Large intestine (tissue), 12 donors: ENCODE measurements at places on chromosomes 13 and 19.

- DNase-seq: no peak
Measured at GRCh38 chr19:31562966-31563612, 213.9 kb upstream of the TSHZ3 start.

DNA sequence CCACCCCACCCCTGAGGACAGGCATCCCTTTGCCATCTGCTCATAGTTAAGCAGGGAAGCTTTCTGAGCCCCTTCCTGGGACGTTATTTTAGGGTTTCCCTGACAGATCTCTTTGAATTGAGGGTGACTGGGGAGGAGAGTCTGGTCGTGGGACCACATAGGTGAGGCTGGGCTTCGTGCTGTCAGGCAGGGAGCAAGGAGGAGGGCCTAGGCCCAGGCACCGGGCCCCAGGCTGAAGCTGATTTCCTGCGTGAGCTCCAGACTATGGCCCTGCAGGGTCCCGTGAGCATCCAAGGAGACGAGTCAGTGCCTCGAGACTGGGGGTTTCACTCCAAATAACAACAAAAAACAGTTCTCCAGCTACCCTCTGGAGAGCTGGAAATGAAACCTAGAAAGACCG is 60.4 kb downstream of the MYO9B start:
- no peak for DNase-seq

DNA sequence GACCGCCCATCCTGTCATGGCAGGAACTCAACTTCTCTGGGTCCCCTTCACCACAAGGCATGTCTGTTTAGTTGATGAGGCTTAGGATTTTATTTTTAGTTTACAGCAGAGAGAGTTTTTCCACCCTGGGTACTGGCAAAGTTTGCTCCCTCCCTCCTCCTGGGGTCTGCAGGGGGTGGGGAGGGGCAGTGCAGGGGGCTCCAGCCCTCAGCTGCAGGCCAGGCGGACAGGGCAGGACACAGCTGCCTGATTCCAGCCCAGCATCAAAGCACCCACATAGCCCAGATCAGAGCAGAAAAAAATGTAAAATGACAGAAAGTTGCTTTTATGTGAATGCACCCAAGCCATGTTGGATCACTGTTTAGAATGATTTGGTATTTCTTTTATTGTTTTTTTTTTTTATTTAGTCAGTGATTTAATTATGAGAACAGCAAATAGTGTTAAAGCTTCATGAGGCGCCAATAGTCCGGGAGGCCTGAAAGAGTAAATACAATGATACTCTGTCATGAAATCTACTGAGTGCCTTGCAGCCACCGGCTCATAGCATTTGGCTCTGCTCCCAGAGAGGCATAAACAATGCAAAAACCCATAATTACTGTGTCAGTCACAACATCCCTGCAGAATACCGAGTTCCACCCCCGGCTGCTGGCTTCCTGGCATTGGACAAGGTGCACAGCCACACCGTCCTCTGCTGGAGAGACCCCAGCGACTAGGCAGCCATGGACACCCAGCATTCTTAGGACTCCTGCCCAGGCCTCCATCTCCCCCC is 923.5 kb downstream of the UQCRFS1 start:
- peak; percentile 16 for DNase-seq

GRCh38 chr19:19402656-19403372 is 2.7 kb upstream of the GATAD2A start:
- DNase-seq: no peak

DNA sequence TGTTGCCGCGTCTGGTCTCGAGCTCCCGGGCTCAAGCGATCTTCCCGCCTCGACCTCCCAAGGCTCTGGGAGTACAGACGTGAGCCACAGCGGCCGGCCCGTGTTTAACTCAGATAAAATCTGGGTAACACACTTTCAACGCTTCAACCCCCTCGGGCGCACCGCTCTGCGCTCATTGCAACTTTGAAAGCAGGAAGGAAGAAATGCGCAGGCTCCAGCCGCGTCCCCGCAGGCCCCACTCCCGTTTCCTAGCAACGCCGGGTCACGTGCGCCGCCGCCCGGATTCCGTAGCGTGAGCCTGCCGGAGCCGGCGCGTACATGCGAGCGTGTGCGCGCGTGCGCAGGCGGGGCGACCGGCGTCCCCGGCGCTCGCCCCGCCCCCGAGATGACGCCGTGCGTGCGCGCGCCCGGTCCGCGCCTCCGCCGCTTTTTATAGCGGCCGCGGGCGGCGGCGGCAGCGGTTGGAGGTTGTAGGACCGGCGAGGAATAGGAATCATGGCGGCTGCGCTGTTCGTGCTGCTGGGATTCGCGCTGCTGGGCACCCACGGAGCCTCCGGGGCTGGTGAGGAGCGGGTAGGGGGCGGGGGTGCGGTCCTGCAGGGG is at the start of gene BSG:
Gene BSG, plus strand, starts transcription at position 457 of the 603 bp plus-strand sequence. Its CDS starts 39 bp downstream, at position 496.
- peak; percentile 98 for DNase-seq

DNA sequence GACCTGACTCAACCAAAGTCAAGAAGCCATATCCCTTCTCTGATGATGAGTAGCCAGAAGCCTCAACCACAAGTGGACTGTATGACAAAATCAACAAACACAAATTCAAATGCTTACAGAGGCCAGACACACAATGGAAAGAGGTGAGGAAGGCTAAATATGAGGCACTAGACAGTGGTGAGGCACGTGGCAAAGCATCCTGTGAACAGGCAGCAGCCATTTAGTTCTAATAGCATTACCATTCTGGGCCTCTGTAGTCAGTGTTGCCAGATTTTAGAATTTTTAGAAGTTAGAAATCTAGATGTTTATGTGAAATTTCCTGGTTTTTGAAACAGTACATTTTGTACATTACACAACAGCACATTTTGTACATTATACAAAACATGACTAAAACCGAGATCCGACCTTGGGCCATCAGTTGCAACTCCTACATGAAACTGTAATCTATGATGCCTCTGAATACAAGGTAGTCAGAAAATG is 403.3 kb downstream of the COG6 start:
- no peak for DNase-seq

DNA sequence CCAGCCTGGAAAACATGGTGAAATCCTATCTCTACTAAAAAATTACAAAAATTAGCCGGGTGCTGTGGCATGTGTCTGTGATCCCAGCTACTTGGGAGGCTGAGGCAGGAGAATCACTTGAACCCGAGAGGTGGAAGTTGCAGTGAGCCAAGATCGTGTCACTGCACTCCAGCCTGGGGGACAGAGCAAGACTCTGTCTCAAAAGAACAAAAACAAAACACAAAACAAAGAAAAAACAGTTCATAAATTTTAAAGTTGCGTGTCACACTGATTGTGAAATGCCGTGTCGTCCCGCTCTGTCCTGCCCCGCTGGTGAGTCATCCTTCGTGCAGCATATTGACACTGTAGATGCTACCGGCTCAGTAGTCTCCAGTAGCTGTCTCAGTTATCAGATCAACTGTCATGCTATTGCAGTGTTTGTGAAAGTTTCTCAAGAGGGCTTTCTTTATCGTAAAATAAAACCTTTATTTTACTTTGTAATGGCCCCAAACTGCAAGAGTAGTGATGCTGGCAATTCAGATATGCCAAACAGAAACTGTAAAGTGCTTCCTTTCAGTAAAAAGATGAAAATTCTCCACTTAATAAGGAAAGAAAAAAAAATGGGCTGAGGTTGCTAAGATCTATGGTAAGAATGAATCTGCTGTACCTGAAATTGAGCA is 36.4 kb upstream of the IGFL1 start:
- DNase-seq: peak; percentile 59

DNA sequence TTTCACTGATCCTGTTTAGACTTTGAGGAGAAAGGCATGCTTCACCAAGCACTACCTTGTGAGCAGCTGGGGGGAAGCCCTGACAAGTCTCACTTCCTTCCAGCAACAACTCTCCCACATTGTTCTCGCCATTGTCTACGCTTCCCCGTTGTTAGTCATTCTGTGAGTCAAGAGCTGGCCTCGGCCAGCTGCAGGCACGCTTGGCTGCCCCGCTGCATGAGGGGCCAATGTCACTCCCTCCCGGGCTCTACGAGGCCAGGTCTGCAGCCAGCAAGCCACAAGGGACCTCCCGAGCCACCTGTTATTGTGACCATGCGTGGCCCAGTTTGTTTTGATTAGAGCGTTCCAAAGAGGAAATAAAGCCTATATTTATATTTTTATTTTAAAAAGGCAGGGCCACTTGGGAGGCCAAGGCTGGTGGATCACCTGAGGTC is 220.9 kb downstream of the FOXO1 start:
- DNase-seq: no peak

GRCh38 chr13:77124423-77124822 is 97.5 kb upstream of the FBXL3 start:
- DNase-seq: no peak

DNA sequence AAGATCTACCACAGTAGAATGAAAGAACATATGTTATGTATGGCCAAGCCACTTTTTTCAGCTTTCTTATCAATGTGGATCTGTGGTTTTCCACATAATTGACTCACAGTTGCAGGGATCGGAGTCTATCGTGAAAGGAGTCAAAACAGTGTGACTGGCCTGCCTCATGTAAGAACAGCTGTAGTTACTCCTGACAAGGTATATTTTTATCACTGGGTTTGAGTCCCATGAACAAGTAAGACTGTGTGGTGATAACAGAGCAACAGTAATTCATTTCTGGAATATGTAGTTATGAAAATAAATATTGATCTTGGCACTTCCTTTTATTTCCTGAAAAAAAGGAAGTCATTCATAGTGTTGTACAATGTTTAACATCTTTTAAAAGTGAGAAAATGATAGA is 416.6 kb downstream of the KLF12 start:
- DNase-seq: no peak

DNA sequence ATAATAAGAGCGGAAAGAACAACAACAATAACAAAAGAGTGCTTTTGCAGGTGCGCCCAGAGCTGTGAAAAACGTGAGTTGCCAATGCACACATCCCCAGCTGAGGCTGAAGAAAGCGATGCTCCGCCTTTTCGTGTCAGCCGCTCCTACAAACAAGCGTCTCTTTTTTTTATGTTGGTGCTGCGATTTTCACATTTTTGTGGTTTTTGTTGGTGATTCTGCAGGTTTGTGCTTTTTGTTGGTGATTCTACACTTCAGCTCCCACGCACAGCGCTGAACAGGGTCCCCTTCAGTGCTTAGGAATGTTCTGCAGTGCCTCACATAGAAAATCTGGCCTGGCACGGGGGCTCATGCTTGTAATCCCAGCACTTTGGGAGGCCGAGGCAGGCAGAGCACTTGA is 7.3 kb upstream of the SBK3 start:
- no peak for DNase-seq

DNA sequence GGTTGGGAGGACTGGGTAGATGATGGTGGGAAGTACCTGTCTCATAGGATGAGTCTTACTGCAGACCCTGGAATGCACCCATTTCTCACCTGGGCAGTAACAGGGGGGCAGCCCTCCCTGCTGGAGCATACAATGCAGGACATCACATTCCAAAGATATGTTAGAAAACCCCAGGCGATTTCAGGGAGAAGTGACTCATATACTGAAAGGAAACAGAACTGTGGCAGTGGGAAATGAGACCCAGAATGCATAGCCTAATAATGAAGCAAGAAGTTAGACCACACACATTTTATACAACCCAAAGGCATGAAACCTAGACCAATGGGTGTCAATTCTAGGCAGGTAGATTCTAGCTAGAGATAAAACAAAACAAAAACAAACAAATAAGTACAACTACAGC is 402.7 kb downstream of the IRS2 start:
- no peak for DNase-seq

DNA sequence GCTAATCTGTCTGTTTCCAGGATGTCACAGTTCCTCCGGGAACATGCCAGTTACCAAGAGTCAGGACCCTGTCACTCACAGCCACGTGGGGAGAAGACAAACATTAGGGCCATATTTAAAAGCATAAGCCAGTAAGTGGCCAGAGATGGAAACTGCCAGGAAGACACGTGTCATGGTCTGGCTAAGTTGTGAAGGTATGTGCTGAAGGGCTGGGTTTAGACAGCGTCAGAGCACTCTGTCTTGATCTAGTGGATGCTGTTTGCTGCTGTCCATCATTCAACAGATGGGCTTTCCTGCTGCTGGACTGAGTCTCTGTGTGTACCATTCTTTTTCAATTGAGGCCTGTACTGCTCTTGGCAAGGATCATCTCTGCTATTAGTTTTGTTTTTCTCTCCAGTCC is 128.6 kb downstream of the HS6ST3 start:
- DNase-seq: no peak

DNA sequence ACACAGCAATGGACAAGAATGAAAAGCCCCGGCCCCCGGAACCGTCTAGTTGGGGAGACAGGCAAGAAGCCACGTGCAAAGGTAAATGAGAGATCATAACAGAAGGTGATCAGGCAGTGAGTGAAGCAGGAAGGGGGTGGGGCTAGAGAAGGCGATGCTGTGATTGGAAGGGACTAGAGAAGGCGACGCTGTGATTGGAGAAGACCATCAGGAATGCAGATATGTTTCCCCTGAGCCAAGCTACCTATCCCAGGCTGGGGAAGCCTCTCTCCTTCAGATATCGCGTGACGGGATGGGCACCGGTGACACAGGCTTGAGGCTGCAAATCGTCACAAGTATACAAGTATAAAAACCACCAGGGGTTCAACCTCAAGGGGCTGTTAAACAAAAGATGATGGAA is 21.8 kb downstream of the DCAF15 start:
- peak; percentile 96 for DNase-seq

DNA sequence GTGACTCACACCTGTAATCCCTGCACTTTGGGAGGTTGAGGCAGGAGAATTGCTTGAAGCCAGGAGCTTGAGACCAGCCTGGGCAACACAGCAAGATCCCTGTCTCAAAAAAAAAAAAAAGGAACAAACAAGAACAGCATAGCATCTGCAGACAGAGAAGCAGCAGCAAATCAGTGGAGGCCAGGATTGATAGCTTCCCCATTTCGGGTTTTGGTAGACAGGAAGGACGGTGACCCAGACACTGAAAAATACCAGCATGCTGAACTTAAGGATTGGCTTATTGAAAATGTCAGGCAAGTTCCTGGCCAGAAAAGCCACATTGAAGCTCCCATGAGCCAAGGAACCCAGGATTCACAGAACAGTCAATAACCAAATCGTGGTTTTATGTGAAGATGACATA is 3.0 kb downstream of the ZNF490 start:
- DNase-seq: no peak

GRCh38 chr19:47511681-47512080 is 3.2 kb downstream of the NAPA start:
- no peak for DNase-seq

DNA sequence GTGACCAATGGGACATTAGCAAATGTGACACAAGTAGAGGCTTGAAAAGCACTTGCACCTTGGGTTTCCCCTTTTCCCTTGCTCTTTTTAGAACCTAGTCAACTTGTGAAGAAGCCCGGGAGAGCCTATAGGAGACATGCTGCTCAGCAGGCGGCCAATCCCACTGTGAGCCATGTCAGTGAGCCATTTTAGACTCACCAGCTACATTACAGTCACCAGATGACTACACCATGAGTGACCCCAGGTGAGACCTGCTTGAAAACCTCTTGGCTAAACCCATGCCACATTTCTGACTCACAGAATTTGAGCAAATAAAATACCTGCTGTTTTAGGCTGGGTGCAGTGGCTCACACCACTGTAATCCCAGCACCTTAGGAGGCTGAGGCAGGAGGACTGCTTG is 317.5 kb downstream of the KLF12 start:
- no peak for DNase-seq

DNA sequence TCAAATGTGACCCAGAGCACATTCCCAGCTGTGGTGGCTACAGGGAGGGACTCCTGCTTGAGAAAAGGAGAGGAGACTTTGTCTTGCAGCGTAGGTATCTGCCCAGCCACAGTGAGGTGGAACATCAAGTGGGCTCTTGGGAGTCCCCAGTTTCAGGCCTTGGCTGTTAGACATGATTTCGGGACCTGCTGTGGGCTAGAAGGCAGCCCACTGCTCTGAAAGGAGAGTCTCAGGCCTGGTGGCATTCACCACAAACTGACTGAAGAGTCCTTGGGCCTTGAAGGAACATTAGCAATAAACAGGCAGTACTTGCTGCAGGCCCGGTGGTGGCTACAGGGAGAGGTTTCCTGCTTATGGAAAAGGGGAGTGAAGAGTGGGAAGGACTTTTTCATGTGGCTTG is 61.8 kb upstream of the TEX29 start:
- no peak for DNase-seq
